Left renal cortex interstitium (tissue), 4 donors: ENCODE measurements at places on chromosomes 12 and 14. TPM values are rescaled to one million over a fixed set of nuclear protein-coding genes. Genes with fewer than 3 reads are reported as not detected.
A peak's percentile ranks its signal among the peaks of the same experiment; 100 is the strongest.

DNA sequence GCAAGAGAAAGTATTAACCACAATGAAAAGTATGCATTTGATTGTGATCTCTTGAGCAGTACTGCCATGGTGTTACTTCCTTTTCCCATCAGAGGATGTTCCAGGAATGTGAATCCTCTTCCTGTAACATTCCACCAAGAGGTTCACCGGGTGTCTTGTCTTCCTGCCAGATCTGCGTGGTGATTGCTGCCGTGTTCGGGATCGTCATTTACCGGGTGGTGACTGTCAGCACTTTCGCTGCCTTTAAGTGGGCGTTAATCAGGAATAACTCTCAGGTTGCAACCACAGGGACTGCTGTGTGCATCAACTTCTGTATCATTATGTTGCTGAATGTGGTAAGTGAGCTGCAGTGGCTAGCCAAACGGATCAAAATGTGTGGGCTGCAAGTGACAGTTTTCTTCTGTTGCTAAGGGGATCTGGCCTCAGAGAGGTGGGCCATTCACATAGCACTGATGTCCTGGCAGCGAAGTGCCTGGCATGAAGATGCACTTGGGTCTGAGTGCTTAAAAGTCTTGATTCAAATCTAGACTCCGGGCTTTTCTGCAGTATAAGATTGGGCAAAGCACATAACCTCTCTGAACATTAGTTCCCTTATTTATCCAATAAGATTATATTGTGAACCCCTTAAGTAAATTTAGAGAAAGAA is 123.4 kb downstream of the SLC5A8 start:
- DNase-seq, result no peak

GRCh38 chr12:123723765-123724164 is 11.6 kb downstream of the ATP6V0A2 start:
- no peak for DNase-seq

DNA sequence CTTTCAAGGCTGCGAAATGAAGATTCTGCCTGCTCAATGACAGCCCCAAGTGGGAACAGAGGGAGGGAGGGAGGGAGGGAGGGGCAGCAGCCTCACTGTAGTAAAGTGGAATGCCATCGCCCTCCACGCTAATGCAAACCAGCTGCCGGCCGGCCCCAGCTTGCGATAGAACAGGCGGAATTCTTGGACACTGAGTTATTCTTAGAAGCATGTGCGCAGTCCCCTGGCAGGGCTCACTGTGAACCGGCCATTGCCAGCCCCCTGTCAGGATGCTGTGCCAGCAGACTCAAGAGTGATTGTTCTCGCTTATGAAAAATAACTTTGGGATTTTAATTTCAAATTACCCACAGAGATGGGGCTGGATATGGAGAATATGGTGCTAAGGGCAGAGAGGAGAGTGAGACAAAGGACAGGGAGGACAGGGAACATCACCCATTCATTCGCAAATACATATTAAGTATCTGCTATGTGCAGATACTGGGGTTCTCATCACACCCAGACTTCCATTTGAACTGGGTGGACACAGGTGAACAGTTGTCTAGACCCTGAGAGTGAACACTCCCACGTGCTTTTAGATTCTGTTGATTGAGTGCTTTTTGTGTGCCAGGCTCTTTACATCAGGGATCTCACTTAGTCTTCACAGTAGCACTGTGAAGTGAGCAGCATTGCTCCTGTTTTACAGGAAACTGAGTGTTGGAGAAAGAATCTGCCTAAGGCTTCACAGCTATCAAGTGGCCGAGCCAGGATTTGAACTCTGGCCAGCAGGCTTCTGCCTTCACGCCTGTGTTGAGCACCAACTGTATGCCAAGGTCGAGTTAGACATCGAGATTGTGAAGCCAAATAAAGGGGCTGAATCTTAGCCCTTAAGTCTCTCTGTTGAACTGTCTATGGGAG is 192.9 kb downstream of the C12orf75 start:
- DNase-seq, result peak; percentile 57

GRCh38 chr14:70707138-70708038 is 65.7 kb downstream of the TTC9 start:
- DNase-seq, result no peak

Gene FZD10
- polyA plus RNA-seq, result 3.8 TPM

Gene EXOC3L4
- polyA plus RNA-seq, result 2.6 TPM

Gene PMEL
- 4.6 TPM for polyA plus RNA-seq

DNA sequence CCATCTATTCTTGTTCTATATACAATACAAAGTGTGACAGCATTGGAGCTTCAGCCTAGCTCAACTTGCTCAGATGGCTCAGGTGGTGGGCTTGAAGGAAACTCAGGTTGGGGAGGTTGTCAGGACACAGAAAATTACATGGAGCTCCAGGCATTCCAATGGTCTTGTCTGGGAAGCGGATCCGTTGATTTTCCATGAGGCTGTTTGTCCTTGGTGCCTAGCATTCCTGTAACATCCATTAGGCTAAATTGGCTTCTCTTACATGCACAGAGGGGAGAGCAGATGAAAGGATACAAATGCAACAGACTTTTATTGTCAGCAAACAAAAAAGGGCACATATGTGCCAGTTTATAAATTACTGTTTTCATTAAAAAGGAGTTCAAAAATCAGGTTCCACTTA is 75.5 kb upstream of the OTX2 start:
- DNase-seq, result no peak

Gene NRL
- polyA plus RNA-seq, result 5.2 TPM

DNA sequence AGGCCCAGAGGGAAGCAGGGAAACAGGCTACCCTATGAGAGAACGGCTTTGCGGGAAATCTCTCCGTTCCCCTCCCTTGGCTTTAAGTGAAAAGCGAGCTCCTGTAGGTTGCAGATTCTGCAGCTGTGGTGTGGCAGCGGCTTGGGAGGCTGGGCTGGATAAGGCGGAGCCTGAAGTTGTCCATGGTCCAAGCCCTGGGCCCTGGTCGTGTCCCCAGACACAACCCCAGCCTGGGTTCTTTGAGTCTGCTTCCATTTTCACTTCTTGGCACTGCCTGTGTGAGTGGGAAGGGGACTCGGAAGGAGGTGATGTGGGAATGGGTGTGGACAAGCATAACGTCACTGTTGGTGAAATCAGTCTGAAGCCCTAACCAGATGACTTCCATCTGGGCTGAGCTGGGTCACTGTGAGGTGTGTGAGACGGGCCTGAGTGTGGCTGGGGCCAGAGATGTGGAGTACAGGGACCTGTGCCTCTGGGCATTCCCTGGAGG is 43.0 kb upstream of the CTDSP2 start:
- DNase-seq, result no peak

DNA sequence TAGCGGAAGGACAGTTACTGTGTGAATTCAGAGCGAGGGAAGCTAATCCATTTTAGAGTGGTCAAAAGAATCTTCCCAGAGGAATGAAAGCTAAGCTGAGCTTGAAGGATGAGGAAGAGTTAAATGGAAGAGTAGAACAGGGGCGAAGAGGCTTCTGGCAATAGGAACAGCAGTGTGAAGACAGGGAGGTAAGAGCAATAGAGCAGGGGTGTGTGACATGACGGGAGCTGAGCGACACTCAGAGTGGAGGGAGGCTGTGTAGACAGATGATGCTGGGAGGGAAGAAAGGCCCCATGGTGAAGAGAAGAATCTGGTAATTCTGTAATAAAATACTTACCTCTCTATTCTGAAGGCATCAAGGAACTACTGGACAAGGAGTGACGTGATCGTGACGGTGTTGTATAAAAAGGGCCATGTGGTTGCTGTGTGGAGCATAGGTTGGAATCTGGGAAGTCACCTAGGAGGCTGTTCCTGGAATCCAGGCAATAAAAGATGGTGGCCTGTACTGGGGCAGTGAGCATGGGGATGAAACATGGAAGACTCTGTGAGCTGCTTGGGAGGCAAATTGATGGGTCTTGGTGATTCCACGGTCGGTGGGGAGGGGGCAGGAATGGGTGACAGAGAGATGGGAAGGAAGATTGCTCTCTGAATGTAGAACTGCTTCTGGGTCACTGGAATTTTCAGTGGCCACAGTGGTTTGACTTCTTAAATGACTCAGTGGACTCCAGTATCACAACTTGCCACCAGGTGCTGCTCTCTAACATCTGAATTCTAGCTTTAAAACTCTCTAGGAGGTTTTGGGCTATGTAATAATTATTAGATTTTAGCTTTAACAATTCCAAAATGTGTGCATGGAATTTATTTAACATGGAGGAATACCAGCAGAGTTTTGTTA is 164.1 kb downstream of the ATP23 start:
- no peak for DNase-seq

GRCh38 chr12:32332446-32332845 is 66.9 kb upstream of the FGD4 start:
- DNase-seq, result no peak

DNA sequence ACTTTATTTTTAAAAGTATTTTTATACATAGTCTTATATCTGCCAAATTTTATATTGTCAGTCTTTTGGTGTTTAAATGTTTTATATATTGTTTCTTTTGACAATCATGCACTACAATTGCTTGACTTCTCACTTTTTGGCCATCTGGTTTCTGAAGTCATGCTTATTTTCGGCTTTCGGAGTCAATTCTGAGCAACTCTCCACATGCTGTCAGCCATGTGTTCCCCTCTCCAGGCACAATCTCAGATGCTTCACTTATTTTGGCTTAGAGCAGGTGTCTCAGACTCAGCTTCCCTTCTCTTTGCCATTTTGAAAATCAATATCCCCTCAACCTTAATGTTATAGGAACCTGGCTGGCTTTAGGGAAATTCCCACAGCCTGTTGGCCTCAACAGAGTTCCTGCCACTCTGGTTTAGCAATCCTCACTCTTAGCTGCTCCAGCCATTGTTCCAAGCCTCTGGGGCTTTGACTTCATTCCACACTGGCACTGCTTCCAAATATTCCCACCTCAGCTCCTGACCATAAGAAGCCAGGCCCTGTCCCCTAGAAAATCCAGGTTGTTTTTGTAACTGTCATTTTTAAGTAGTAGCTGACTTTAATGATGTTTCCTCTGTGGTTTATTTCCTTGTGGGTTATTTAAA is 125.5 kb upstream of the FAR2 start:
- DNase-seq, result no peak

GRCh38 chr14:92511453-92512238 is 1.9 kb upstream of the RIN3 start:
- no peak for DNase-seq
